ENCODE measurements at places on chromosomes 12 and 14.

DNA sequence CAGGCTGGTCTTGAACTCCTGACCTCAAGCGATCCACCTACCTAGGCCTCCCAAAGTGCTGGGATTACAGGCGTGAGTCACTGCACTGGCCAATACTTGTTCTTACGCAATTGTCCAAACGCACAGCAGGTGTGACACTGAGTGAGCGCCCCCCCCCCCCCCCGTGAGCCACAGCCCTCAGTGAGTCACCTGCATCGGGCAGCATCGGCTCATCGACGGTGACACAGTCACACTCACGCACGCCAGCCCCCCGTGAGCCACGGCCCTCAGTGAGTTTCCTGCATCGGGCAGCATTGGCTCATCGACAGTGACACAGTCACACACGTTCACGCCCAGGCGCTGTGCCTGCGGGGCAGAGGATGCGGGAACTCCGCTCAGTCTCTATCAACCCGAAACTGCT is 42.5 kb downstream of the GALNT9 start:
- DNase-seq = no peak

DNA sequence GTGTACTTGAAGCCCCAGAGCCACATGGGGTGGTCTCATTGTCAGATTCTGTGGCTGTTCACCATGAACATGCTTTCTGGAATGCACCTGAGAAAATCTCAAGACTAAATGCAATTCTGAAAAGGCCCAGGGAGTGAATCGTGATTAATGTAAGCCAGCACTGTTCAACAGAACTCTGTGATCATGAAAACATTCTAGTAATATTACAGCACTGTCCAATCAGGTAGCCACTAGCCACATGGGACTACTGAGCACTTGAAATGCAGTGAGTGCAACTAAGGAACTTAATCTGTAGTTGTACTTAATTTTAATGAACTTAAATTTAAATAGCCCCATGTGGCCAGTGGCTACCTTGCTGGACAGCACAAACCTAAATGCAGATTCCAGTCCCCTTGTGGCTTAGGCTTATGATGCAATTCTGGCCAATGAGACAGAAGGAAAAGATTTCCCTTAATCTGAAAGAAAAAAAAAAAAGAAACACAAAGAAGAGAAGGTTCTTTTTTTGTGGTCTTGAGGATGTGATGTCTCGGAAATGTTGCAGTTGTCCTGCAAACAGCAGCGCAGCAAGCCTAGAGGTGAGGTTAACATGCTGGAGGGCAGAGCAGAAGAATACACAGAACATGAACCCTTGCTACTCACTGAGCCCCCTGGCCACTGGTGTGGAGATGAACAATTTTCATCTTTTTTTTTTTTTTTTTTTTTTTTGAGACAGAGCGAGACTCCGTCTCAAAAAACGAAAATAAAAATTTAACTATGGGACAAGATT is 48.2 kb downstream of the SPPL3 start:
- DNase-seq = no peak

- no peak for DNase-seq
Observed at GRCh38 chr12:57765698-57766463, 997 bp downstream of the CYP27B1 start.

GRCh38 chr14:32426028-32426427 is 96.9 kb downstream of the AKAP6 start:
- DNase-seq = no peak

DNA sequence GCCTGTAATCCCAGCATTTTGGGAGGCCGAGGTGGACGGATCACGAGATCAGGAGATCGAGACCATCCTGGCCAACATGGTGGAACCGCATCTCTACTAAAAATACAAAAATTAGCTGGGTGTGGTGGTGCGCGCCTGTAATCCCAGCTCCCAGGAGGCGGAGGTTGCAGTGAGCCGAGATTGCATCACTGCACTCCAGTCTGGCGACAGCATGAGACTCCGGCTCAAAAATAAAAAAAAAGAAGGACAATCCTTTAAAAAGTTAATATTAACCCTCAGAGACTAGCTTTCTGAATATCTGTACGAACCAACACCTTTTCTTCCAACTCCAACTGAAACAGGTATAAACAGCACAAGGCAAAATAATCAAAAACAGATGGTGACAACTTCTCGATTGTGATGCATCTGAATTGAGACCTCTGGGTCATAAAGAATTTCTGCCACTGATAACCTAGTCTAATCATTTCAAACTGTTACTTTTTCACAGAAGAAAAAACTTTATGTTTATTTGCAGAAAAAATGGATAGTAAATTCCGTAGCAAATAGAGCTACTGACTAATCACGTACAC is 27.8 kb downstream of the CLIP1 start:
- no peak for DNase-seq

DNA sequence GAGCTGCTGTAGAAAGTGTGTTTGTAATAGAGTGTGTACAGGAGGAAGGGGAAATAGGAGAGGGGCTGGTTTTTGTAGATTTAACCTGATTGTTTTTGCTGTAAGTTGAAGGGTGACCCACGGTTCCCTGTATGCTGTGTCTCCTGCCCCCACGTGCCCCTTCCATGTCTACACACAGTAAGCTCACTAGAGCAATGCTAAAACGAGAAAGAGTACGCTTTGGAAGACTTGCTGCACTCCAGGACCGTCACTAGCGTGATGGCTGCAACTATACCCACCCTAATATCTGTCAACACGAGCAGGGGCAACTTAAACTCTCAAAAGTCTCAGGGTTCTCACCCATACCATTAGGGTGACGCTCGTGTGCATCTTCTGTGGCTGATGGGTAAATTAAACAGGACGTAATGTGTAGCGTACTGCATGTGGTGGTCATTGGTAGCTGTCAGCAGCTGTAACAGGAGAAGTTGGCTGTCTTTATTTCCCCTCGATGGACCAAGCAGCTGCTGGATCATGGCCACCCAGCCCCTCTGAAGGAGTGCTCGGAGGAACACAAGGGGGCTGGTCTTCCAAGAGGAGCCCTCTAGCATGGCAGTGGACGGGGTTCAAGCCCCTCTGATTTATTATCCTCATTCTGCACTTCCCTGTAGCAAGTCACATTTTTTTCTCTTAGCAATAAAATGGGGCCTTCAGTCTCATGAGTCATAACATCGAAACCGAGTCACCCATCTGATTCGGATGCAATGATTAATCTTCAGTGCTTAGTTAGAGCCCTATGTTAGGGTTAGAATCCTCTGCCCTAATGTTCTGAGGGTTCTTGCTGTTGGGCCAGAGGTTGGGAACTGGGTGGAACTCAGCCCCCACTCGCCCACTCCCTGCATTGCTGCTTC is 14.0 kb downstream of the CCND2 start:
- DNase-seq = no peak

GRCh38 chr14:99475660-99476059 is 5.0 kb downstream of the SETD3 start:
- DNase-seq = no peak

DNA sequence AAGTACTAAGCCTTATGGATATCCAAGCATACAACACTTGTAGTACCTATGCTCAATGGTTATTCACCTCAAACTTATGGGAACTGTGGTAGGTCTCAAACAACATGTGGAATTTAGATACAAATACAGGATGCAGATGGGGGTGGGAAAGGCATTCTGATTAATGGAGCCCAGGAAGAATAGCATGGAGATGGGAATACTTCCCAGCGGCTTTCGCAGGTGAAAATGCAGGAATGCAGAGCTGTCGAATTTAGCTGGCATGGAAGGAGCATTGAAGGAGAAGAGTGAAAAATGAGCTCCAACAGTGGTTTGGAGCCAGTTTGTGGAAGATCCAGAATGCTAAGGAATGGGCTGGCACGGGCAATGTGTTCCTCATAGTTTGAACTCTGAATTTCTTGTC is 89.9 kb downstream of the NKX2-1 start:
- DNase-seq = no peak
